WTC11 (cell line): ENCODE measurements at places on chromosomes 4 and X.

DNA sequence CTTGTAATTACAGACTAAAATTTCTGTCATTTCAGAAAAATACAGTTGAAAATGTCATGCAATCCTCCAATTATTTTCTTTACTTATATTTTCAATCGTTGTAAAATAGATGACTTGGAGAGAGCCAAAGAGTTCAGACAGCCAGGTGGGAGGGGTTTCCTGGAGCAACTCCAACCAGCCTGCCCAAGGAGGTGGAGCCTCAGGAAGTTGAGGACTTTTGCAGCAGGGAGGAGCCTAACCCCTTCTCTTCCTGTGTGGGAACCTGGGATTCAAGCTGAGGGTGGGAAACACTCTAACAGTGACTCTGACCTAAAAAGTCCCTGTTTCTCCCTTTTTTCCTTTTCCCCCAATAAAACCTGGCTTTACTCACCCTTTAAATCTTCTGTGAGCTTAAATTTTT lies 72.2 kb upstream of the GABRG1 start:
- DNase-seq = peak; percentile 23

- no peak for DNase-seq
Observed at GRCh38 chrX:1528186-1528883, 8.7 kb downstream of the P2RY8 start.

GRCh38 chrX:54794028-54794427 lies 4.0 kb downstream of the ITIH6 start:
- no peak for DNase-seq

DNA sequence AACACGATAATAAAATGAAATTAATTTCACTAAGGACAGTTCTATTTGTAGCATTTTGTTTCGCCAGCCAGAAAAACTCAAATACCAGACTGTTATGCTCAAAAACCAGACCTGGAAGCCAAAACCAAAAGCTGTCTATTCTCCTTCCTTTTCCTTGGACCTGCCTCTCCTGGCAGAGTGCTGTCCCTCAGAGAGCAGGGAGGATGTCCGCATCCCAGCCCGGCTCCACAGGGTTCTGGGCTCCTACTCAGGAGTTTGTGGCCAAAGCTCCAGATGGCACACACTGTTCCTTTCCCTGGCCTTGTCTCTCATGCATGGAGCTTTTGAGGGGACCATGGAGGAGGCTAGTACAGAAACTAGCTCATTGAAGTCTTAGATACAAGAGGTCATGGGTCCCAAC lies 41.9 kb upstream of the C1QTNF7 start:
- DNase-seq = no peak

- DNase-seq = peak; percentile 81
Observed at GRCh38 chr4:40924096-40924792, 174.5 kb downstream of the NSUN7 start.

DNA sequence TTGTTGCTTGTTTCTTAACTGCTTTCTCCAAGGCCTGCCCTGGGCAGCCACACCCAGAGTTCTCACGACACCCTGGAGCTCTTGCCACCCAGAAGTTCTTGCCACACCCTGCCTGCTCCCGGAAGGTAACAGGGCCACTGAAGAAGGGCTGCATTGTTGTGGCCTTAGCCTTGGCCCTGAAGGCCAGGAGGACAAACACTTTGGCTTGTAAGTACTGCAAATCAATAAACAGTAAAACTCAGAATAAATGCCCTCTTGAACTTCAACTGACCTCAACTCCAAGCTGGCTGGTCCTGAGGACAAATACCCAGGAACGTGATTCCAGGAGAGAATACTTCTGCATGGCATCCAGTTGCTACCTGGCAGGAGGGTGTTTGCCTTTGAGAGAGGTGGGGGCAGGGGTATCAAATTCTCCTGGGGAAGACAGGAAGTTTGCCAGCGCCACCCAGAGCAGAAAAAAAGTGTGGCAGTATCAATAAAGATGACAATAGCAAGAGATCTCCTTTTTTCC lies 54.1 kb downstream of the TLR10 start:
- DNase-seq = peak; percentile 31

GRCh38 chr4:81069706-81070331 lies 39.3 kb downstream of the BMP3 start:
- DNase-seq = peak; percentile 74

- DNase-seq = peak; percentile 12
Observed at GRCh38 chr4:44235897-44236296, 212.7 kb downstream of the KCTD8 start.

- no peak for DNase-seq
Observed at GRCh38 chr4:69830560-69831269, 29.2 kb downstream of the SULT1E1 start.

- no peak for DNase-seq
Observed at GRCh38 chrX:13091111-13091765, 46.8 kb upstream of the FAM9C start.
